CD4-positive, alpha-beta T cell treated with Interleukin-10 for 1 hour (primary cell): ENCODE measurements at places on chromosomes 7 and 10.

DNA sequence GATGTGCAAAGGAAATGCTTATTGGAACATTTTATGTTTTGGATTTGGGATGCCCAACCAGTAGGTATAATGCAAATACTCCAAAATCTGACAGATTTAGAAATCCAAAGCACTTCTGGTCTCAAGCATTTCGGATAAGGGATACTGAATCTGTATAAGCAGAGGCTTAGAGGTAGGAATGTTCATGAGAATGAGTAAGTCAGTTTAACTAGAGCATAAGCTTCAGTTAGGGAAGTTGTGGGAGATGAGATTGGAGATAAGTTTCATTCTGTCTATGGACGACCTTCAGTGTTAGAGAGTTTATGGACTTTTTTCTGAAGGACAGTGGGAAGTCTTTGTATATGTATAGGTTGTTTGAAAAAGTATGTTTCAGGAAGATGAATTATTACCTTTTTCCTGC is 10.4 kb downstream of the TAX1BP1 start:
- no peak for DNase-seq

DNA sequence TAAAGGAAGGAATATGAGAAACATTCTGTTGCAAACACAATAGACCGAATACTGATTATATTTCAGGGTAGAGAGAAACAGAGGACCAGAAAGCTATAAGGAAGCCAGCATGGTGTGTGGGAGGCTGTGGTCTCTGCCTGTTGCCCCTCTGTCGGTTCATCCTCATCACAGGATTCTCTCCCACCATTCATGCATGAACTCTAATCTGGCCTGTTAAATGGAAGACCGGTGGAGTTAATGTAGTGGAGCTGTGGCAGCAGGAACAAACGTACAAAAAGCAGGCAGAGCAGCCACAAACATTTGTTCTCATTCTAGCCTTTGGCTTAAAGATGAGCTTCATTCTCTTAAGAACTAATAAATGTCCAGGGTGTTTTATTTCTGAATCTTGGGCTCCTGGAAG is 902.4 kb downstream of the LRMDA start:
- DNase-seq = no peak

GRCh38 chr7:44277851-44278250 is 47.5 kb downstream of the CAMK2B start:
- DNase-seq = no peak

DNA sequence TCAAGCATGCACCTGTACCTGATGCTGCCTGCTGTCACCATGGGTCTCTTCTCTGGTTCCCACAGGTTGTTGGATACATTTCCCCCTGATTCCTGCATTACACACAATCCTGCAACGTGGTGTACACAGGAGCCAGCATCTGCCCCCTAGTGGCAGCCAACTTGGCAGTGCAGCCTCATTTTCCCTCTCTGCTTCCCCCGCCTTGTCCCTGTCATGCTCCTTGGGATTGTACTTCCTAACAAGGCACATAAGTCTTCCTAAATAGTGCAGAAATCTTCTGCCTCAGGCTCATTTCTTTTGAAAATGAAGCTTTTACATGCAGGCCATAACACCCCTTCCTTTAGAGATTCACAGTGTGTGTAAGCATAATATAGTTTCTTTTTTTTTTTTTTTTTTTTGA is 387.5 kb downstream of the CCSER2 start:
- DNase-seq = no peak

DNA sequence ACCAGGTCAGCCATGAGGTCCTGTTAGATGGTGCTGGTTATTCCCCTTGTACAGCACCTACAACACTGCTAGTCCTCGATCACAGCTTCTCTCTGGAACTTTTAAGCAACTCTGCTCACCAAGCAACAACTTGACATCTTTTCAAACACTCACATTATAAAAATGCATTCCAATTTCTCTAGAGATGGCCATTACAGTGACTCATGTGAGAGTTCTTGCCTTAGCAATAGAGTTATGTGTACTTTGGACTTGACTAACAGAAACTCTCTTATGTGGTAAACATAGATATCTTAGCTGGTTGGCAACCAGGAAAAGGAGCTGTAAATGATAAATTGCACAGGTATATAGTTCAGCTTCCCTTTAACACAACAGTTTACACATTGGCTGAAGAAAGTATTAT is 122.2 kb downstream of the PDE1C start:
- no peak for DNase-seq

DNA sequence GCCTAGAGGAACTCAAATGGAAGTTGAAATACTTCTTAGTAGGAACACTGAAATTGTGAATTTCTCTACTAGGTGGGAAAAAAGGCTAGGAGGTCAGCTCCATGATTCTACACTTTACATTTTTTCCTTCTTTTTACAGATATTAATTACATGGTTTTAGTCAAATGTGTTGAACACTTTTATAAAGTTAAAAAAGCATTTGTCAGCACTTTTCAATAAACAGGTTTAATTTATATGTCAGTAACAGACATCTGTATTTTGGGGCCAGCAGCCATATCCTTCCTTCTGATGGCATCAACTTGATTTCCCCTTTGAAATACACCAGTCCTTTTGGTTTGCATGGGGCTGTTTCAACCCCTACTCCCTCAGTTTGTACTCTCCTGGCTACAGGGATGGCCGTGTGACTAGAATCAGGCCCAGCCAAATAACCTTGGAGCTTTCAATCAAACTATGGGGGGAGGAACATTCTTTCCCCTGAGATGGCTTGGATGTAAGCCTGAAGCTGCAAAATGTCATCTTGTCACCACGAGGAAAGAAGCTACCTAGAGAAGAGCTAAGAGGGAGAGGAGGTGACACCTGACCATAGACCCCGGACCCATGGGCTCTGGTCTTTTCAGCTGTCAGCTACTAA is 171.0 kb upstream of the NEBL start:
- no peak for DNase-seq

DNA sequence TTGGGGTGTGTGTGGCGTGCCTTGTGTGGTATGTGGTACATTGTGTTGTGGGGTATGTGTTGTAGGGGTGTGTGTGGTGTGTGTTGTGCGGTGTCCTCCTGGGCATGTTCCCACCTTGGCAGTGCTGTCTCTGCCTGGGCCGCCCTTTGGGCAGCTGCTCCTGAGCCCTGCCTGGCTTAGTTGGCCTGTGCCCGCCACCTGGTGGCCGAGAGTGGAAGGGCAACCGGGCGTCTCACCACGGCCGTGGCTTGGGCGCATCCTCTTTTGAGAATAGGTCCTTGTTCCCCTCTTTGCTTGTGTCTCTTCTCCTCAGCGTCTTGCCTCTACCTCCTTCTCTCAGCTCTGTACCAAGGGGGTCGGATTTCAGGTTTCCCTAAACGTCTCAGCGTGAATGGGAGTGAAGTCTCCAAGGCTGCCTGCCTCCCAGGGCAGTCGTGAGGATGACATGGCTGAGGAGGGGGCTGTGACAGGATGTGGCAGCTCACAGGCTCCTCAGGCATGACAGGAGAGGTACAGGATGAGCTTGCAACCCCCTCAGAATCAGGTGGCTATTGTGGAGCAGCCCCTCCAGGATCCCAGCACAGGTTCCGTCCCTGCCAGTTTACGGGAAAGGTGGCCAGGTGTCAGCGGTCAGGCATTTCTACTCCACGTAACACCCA is 98.4 kb upstream of the PODXL start:
- peak; percentile 73 for DNase-seq

- DNase-seq = no peak
Observed at GRCh38 chr7:137970253-137970975, 31.5 kb downstream of the CREB3L2 start.

- no peak for DNase-seq
Observed at GRCh38 chr7:81430150-81430549, 339.7 kb downstream of the HGF start.

GRCh38 chr10:112203328-112204076 is 19.9 kb upstream of the GPAM start:
- DNase-seq = no peak

DNA sequence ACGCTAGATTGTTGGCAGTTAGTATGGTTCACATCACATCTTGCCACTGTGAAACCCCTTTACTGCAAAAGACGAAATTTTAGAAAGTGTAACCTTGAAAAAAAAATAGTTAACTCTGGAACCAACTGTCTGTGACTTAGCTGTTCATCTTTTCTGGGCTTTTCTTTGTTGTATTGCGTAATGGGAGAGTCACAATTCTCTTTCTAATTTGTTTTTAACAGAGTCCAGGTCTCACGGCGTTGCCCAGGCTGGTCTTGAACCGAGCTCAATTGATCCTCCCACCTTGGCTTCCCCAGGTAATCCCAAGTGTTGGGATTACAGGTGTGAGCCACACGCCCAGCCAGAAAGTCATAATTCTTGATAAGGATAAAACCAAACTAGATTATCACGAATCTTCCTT is 14.5 kb downstream of the UBE3C start:
- DNase-seq = no peak

GRCh38 chr7:21983056-21983455 is 37.4 kb upstream of the CDCA7L start:
- no peak for DNase-seq

DNA sequence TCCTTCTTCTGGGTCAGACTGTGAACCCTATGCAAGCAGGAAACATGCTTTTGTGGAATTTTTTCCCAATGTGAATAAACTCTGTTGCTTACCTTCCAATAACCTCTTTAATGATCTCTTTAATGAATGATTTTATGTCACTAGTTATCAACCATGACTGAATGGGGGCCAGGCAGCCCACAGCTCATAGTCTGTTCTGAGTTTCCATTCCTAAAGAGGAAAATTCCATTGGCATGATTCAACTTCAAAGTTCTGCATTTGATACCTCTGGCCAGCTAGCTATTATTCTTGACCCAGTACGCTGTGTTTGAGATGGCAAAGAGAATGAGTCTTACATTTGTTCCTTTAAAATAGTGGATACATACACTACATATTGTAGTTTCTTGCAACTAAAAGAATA is 867.8 kb upstream of the CELF2 start:
- DNase-seq = no peak

DNA sequence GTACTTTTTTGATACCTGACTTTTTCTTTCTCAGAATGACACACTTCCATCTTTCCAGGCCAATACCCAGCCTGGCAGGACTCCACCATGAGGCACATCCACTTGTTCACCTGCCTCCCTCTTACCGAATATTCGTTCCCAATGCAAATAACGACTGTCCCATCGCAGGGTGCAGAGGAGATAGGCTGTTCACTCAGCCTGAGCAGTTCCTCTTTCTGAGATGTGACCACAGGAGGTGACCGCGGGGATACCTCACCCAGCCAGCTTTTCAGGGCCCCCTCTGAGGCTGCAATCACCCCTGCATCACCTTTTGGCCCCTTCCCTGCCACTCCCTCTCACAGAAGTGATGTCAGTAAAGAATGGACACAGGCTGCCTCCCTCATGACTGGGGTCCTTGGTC is 28.3 kb downstream of the PTPRN2 start:
- DNase-seq = no peak

DNA sequence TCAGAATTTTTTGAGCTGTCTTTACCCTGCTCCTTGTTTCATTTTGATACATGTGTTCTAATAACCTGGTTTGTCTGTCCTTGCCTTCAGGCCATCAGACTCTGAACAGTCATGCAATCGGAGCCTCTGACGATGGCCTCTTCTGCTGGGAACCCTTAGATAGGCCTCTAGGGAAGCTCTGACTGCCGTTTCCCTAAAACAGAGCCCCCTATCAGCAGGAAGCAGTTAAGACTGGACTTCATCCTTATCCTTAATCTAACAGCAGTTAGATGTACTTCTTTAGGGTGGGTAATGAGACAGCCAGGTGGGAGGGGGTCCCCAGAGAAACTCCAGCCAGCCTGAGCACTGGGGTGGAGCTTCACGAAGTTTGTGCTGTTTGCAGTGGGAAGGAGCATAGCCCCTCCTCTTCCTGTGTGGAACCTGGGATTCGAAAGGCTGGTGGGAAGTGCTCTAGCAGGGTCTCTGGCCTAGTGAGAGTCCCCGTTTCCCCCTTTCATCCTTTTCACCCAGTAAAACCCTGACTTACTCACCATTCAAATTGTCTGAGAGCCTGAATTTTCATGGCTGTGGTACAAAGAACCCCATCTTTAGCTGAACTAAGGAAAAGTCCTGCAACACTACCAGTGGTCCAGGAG is 28.4 kb upstream of the SORCS3 start:
- DNase-seq = no peak
